ENCODE measurements at places on chromosomes 13 and 19.
A peak's percentile ranks its signal among the peaks of the same experiment; 100 is the strongest.

- no peak for DNase-seq
Measured at GRCh38 chr19:37698216-37698615, 21.3 kb downstream of the ZNF607 start.

DNA sequence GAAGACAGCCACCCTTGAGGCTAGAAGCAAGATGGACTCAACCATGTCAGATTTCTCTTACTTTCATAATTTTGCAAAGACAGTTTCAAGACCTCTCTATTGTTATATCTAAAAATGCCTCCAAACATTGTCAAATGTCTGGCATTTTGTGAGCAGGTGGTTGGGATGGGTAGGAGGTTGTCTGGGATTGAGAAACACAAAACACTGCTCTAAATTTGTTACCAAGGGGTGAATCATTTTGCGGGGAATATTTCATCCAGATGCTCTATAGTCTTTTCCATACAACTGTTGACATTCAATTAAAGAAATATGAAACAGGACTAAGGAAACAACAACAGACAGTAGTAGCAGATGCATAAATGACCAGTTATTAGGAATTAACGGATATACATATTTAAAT, 208.2 kb downstream of the ITGBL1 start:
- DNase-seq, result no peak

DNA sequence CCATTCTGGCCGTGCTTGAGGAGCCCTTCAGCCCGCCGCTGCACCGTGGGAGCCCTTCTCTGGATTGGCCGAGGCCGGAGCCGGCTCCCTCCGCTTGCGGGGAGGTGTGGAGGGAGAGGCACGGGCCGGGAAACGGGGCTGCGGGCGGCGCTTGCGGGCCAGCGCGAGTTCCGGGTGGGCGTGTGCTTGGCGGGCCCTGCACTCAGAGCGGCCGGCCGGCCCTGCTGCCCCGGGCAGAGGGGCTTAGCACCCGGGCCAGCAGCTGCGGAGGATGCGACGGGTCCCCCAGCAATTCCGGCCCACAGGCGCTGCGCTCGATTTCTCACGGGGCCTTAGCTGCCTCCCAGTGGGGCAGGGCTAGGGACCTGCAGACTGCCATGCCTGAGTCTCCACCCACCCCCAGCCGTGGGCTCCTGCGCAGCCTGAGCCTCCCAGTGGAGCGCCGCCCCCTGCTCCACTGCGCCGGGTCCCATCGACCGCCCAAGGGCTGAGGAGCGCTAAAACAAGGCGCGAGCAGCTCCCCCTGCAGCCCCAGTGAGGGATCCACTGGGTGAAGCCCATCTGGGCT, 76.5 kb downstream of the PCDH20 start:
- no peak for DNase-seq

GRCh38 chr13:21594715-21595545, 9.0 kb downstream of the MICU2 start:
- no peak for DNase-seq

DNA sequence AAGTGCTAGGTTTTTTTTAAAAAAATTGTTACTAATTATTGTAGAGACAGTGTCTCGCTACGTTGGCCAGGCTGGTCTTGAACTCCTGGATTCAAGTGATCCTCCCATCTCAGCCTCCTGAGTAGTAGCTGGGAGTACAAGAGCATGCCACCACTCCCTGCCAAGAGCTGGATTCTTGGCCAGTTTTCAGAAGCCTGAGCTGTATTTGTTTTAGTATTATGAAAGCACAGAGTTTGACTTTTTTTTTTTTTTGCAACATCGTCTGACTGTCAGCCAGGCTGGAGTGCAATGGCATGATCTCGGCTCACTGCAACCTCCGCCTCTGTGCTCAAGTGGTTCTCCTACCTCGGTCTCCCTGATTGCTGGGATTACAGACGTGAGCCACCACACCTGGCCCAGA, 7.0 kb downstream of the ARMC6 start:
- no peak for DNase-seq

- peak; percentile 24 for DNase-seq
Measured at GRCh38 chr19:5394551-5395505, 54.2 kb upstream of the PTPRS start.

DNA sequence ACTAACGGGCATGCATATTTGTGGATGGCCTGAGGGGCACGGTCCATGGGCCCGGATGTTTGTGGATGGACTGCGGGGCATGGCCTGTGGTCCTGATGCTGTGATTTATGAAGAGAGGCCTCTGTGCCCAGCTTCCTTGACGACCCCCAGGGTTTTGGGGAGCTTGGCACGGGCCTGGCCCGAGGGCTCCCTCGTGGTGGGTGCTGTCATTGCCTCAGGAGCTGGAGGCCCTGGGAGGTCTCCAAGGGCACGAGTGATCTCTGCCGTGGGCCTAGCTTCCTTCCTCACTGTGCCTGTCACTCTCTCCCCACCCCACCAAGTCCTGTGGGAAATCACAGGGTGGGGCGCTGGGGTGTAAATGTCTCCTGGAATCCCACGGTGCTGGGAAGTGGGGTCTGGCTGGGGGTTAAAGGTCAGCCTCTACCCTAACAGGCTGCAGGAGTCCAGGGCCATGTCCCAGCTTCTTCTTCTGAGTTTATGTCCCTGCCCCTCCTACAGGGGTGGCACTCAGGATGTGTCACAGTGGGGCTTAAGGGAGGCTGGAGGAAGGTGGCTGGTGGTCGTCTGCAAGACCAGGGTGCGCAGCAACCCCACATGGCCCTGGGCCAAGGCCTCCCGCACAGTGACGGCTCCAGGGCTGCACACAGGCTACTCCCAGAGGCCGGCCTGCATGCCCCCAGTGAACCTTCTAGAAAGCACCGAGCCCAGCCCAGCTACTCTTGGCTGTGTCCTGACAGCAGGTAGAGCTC, 27.6 kb upstream of the RANBP3 start:
- no peak for DNase-seq

DNA sequence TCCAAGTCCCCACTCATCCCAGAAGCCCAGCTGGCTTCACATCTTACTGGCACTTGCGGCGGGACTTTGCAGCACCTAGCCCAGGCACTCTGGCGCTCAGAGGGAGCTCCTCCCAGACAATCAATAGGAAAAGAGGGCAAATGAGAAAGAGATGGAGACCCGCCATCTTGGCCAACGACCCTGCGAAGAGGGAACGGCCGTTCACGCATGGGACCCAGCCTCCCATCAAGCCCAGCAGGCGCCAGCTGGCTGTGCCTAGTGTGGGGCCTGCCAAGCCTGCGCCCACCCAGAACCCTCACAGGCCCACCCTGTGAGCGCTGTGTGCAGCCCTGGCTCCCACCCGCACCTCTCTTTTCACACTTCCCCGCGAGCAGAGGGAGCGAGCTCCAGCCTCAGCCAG, 317.8 kb upstream of the SPRY2 start:
- DNase-seq, result no peak

- no peak for DNase-seq
Measured at GRCh38 chr13:106503272-106503671, 32.2 kb downstream of the EFNB2 start.

GRCh38 chr13:19591864-19592263, 30.5 kb upstream of the TPTE2 start:
- DNase-seq, result no peak

GRCh38 chr13:101612735-101613134, 160.3 kb downstream of the ITGBL1 start:
- DNase-seq, result no peak

DNA sequence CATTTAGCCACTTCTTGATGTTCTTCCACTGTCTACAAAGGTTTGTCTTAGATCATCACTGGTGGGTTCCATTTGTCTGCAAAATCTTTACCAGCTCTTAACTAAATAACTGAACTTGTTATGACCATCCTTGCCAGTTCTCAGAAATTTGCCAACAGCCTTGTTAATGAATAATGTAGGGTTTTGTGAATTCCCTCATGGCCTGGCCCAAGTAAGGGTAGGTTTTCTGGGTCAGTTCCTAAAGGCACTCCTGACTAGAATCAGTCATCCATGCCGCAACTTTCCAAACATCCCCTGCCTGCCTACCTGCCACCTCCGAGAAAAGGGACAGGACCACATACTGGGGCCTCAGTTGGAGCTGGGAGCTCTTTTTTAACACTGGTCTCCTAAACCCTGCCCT, 4.0 kb downstream of the COL4A1 start:
- DNase-seq, result no peak

- DNase-seq, result no peak
Measured at GRCh38 chr19:45276284-45276687, 25.2 kb downstream of the MARK4 start.

DNA sequence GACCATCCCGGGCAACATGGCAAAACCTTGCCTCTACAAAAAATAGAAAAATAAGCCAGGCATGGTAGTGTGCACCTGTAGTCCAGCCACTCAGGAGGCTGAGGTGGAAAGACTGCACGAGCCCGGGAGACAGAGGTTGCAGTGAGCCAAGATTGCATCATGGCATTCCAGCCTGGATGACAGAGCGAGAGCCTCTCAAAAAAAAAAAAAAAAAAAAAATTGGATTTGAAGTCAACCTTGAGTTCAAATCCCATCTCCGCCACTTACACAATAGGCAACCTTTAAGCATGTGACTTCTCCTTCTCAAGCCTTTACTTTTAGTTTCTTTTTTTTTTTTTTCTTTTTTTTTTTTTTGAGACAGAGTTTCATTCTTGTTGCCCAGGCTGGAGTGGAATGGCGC, 12.0 kb downstream of the KASH5 start:
- DNase-seq, result no peak

- DNase-seq, result peak; percentile 58
Measured at GRCh38 chr19:28242317-28242927, 970.5 kb downstream of the UQCRFS1 start.

GRCh38 chr13:19836472-19836871, 27.0 kb downstream of the ZMYM5 start:
- no peak for DNase-seq
